Activated T-helper 2 cell treated with anti-CD3 and anti-CD28 coated beads, Interferon-gamma antibody, Interleukin-2, Interleukin-4, amounts not matched to agents 10 μg/mL and 5 μg/mL and 100 μg/mL, durations not matched to agents 14 hours and 24 hours and 36 hours (primary cell): ENCODE measurements at places on chromosomes 16 and 17. TPM values are rescaled to one million over a fixed set of nuclear protein-coding genes. Genes with fewer than 3 reads are reported as not detected.

The CBX4 gene
- total RNA-seq: 18.5 and 25.0 TPM in 2 replicates

The PLA2G15 gene
- 9.0 and 10.3 TPM in 2 replicates for total RNA-seq

The ADAD2 gene
- not detected in 2 replicates for total RNA-seq

The SRCAP gene
- total RNA-seq: 83.6 TPM in 2 replicates

The CHP2 gene
- total RNA-seq: not detected in 2 replicates

- H3K27me3 ChIP-seq: peaks cover 41% of the 10 kb centered on the region
- H3K4me3 ChIP-seq: peak overlapping the region; percentile 89
- H3K4me1 ChIP-seq: peaks cover 19% of the 10 kb centered on the region
- no peak for DNase-seq
- no peaks in the 10 kb centered on the region for H3K36me3 ChIP-seq
- no peak overlapping the region for H3K27ac ChIP-seq
Observed at GRCh38 chr16:21301895-21302291, 23.8 kb upstream of the CRYM start.

- peaks cover 35% of the 10 kb centered on the region for H3K4me1 ChIP-seq
- no peak overlapping the region for H3K4me3 ChIP-seq
- peaks cover 34% of the 10 kb centered on the region for H3K27me3 ChIP-seq
- no peak for DNase-seq
- H3K36me3 ChIP-seq: no peaks in the 10 kb centered on the region
Observed at GRCh38 chr16:56673921-56674320, 4.3 kb downstream of the MT1H start.

GRCh38 chr17:56808503-56808902 lies 25.2 kb downstream of the C17orf67 start:
- H3K4me3 ChIP-seq: no peak overlapping the region
- H3K27me3 ChIP-seq: peaks cover 5% of the 10 kb centered on the region
- H3K36me3 ChIP-seq: no peaks in the 10 kb centered on the region
- H3K4me1 ChIP-seq: no peaks in the 10 kb centered on the region
- DNase-seq: no peak

- peak overlapping the region; percentile 34 for H3K4me3 ChIP-seq
- DNase-seq: no peak
- peak overlapping the region; percentile 64 for H3K27ac ChIP-seq
- H3K4me1 ChIP-seq: peaks cover 20% of the 10 kb centered on the region
- H3K36me3 ChIP-seq: peaks cover 48% of the 10 kb centered on the region
Observed at GRCh38 chr16:67063008-67063407, 34.1 kb downstream of the CBFB start.

- H3K4me3 ChIP-seq: no peak overlapping the region
- peaks cover 2% of the 10 kb centered on the region for H3K27me3 ChIP-seq
- no peaks in the 10 kb centered on the region for H3K4me1 ChIP-seq
- H3K36me3 ChIP-seq: no peaks in the 10 kb centered on the region
- no peak for DNase-seq
Observed at GRCh38 chr16:84948851-84949610, 62.3 kb downstream of the ZDHHC7 start.

DNA sequence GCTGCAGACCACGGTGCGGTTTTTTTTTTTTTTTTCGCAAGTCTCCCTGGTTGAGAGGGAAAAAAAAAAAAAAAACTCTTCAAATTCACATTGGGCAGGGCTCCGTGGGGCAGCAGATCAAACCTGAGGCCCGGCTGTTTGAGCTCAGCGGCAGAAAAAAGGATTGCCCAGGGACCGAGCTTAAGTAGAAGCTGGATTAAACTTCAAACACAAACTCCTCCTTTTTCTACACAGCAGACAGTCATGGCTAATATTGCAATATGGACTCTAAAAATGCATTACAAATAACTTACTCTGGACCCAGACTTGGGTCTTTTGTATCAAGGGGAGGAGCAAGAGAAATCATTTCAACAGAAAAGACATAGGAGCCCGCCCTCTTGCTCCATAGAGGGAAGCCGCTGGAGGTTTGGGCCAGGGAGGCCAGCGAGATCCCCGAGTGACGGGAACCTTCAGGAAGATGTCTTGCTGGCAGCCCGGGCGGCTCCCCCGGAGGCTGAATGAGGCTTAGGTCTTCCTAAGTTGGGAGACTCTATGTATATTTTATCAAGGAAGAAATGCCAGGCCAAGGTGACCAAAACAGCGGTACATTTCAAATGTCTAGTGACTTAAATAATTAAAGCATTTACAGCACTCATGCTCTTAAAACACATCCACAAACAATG lies 167.7 kb downstream of the ZNF423 start:
- H3K27me3 ChIP-seq: peaks cover 4% of the 10 kb centered on the region
- no peaks in the 10 kb centered on the region for H3K4me1 ChIP-seq
- H3K4me3 ChIP-seq: no peak overlapping the region
- no peak for DNase-seq
